ENCODE measurements at places on chromosomes 12 and 14. TPM values are rescaled to one million over a fixed set of nuclear protein-coding genes. Genes with fewer than 3 reads are reported as not detected.

The MTA1 gene
- 84.1 TPM for total RNA-seq

GRCh38 chr12:119728444-119728745 lies 60.5 kb downstream of the PRKAB1 start:
- no peak for DNase-seq

DNA sequence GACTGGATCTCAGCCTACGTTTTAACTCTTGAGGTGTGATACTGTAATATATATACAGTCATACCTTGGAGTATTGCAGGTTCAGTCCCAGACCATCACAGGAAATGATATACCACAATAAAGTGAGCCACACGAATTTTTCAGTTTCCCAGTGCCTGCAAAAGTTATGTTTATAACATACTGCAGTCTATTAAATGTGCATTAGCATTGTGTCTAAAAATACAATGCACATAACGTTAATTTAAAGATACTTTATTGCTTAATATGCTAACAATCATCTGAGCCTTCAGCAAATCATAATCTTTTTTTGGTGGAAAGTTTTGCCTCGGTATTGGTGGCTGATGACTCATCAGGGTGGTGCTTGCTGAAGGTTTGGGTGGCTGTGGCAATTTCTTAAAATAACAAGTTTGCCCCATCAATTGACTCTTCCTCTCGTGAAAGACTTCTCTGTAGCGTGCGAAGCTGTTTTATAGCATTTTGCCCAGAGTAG lies 18.9 kb downstream of the PYROXD1 start:
- DNase-seq, result no peak

DNA sequence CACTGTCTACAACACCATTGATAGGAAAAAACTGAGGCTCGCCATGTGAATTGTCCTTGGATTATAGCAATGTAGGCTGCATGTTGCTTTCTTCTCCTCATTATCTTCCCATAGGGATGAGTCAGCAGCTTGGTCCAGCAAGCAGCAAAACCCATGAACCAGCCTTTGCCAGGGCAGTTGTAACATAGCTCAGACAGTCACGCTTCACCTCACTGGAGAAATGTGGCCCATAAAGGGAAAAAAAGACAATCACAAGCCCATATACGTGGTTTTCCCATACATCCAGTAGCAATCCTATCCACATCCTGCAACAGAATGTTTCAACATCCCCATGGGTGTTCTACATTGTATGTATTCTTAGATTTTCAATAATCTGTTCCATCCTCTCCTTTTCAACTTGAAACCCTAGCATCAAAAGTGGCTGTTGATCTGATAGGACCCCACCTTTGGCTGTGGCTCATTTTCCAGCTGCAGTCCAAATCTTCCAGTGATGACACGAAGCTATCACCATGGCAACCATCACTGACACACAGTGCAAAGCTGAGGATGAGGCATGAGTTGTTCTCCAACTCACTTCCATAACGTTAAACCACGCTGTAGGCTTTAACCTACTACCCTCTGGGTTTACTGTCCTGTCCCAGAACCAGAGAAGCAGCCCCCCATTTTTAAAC lies 34.0 kb downstream of the GRIN2B start:
- DNase-seq, result no peak

DNA sequence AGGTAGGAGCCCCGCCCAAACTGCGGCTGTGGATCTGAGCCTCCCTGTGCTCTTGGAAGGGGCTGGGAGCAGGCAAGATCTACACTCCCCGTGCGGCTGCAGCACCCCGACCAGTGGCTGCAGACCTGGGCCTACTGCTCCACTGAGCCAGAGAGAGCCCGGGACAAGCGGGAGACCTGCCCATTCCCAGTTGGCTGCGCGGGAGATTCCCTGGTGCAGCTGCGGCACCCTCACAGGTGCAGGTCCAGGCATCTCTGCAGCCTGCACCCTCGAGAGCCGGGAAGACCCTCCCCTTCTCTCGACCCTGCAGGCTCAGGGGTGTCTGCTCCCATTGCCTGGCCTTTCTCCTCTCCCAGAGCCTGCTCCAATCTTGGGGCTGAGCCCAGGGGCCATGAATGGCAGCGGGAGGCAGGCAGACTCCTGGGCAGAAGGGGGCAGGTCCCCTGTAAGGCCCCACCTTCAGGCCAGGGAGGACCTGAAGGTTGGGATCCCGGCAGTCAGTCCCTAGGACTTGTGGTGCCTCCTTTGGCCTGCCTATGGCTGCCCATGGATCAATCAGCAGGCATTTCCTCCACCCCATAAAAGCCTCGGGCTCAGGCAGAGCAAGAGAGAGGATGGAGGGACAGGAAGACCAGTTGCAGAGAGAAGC lies 8.8 kb upstream of the A2M start:
- no peak for DNase-seq

GRCh38 chr12:12508612-12509011 lies 54.1 kb downstream of the DUSP16 start:
- no peak for DNase-seq

The LRTM2 gene
- not detected for total RNA-seq

GRCh38 chr14:103196716-103197115 lies 73.5 kb downstream of the TNFAIP2 start:
- DNase-seq, result no peak

DNA sequence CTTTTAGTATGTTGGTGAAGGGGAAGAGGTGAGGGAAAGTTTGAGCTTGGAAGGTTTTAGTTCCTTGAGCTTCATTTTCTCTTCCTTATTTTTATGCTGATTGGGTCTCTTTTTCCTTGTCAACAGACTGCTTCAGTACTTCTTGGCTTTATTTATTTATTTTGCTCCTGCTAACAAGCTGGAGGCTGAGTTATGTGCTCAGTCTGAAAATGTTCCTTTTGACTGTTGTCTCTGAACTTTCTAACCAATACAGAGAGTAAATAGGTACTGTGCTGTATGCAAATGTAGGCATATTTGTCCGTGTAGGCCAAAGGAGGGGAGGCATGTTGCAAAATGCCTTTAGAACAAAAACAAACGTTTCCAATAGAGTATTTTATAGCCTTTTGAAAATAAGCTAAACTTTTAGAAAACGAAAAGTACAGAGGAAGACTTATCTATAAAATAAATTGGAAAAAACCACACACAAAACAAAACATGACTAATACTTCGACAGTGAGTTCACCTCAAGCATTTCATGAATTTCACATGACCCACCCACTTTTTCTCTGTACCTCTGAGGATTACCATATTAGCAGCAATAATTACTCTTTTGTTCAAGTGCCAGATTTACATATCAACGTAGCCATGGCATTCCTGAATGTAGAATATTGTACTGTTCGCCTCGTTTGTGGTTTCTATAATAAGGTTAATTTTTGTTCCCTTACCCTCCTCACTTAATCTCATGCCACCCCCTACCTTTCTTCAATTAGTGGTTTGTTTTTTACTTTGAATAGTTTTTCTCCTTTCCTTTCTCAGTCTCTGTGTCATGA lies 4.7 kb upstream of the CREBL2 start:
- DNase-seq, result no peak

DNA sequence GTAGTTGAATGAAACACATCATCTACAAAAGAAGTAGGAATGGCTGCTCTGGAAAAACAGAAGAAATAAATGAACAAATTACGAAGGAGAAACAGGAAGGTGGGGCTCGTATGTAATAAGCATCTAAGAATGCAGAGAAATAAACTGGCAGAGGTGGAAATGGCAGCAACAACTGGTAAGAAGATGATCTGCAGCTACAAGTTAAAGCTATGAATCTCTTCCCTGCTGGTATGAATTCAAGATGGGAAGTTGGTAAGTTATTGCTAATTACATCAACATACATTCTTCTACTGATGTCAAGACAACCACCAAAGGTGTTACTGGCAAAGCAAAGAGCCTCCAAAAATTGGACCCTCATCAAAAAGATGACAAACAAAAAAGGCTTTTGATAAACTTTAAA lies 59.8 kb downstream of the HECTD4 start:
- DNase-seq, result no peak

The GZMB gene
- total RNA-seq, result 0.78 TPM

GRCh38 chr12:7171854-7172253 lies 17.6 kb upstream of the PEX5 start:
- no peak for DNase-seq

GRCh38 chr12:42794806-42795205 lies 205.3 kb upstream of the PRICKLE1 start:
- DNase-seq, result no peak

GRCh38 chr14:63632932-63633514 lies 8.6 kb downstream of the WDR89 start:
- DNase-seq, result no peak

GRCh38 chr14:51095854-51096823 lies 1.2 kb upstream of the TRIM9 start:
- peak; percentile 28 for DNase-seq

DNA sequence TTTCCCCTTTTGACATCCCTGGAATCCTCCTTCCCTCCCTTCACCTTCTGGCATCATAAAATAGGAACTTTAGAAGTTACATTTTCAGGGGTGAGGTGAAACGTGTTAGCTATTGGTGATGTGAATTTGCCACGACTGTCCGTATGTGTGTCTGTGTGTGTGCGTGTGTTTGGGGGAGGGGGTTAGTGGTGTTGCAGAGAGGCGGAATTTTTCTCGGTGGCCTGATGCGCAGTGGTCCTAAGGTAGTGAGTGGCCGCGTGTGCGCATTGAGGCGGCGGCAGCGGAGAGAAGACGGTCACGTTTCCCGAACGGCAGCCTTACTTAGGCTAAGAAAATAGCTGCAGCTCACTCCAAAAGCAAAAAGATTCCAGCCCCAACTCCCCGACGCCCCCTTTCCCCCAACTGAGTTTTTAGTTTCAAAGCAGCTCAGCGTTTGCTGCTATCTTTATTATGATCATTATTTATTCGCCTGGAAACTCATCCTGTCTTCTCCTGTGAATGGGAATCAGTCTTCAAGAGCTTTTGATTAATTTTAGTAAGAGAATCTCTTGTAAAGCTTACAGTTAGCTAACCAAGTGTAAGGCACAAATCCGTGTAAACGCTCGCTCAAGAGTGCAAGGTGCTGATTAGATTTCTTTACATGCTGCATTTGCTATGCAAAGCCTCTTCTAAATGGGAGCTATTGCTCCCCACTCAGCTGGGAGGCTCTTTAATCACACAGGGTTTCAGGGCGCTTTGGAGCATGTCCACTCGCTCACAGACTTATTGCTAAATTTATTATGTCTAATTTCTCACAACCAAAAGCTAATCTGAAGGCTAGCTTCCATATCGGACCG lies 4.7 kb downstream of the FLRT2 start:
- no peak for DNase-seq

DNA sequence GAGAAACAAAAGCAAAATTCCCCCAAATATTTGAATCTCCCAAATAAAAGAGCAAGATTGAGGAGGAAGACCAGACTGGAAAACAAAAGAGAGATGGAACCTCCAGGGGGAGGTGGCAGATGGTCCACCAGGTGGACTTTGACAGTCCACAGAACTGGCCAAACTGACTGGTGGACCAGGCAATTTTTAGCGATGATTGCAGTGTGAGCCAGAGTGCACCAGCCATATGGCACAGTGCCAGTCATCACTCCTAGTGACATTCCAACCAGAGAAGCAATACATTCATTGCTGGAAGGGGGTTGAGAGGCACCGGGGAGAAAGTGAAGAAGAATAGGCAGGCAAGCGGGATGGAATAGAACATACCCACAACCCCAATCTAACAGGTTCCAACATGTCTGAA lies 182.9 kb downstream of the EXOC5 start:
- no peak for DNase-seq

DNA sequence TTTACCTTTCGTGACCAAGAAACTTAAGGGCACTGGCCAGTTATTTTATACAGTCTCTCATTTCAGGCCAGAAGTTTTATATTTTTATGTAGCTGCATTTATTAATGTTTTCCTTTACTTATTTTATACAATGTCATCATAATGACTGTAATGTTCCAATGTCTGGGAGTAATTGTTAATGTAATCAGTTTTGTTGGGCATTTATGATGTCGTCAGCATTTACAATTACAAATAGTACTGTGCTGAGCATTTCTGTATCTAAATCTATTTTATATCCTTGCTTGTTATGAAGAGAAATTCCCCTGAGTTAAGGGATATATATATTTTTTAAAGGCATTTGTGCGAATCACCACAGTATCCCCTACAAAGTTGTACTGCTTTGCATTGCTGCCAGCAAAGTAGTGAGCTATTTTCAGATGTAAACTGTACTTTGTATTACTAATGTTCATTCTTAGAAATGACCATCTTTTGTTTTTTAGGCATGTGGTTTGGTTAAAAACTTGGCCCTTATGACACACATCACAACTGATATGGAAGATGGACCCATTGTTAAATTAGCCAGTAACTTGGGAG lies 74.4 kb downstream of the POLR3B start:
- no peak for DNase-seq

GRCh38 chr12:45105996-45106395 lies 55.1 kb upstream of the DBX2 start:
- no peak for DNase-seq

The DNAL1 gene
- 20.7 TPM for total RNA-seq

DNA sequence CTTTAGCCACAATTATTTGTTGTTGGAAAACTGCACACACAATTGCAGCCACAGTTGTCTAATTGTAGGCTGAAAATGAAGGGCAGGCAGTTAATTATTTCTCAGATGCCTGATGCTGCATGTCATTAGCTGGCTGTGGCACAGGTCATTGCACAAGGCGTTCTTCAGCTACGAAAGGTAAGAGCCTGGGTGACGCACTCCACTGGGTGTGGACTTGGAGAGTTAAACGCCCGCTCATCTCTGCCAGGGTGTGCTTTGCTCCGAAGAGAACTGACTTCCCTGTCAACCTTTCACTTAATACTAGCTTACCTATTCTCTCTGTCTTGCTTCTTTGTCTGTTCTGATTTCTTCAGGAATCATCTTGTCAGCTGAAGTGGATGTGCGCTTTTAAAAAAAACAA lies 91.4 kb upstream of the CPM start:
- no peak for DNase-seq

DNA sequence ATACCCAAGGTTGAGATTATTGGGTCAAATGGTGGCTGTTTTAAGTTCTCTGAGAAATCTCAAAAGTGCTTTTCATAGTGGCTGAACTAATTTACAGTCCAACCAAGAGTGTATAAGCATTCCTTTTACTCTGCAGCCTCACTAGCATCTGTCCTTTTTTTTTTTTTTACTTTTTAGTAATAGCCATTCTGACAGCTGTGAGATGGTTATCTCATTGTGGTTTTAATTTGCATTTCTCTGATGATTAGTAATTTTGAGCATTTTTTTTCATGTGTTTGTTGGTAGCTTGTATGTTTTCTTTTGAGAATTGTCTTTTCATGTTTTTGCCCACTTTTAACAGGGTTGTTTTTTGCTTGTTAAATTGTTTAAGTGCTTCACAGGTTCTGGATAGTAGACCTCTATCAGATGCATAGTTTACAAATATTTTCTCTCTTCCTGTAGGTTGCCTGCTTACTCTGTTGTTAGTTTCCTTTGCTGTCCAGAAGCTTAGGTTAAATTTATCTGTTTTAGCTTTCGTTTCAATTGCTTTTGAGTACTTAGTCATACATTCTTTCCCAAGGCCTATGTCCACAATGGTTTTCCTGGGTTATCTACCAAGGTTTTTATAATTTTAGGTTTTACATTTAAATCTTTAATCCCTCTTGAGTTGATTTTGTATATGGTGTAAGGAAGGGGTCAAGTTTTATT lies 881.3 kb upstream of the SEL1L start:
- no peak for DNase-seq

The SLC38A1 gene
- 77.0 TPM for total RNA-seq

The OR6J1 gene
- not detected for total RNA-seq

The DBX2 gene
- not detected for total RNA-seq

The IFI27L2 gene
- total RNA-seq, result 42.7 TPM

Measured in thoracic aorta (tissue), 2 donors.